ENCODE measurements at places on chromosomes 6 and 20. TPM values are rescaled to one million over a fixed set of nuclear protein-coding genes. Genes with fewer than 3 reads are reported as not detected.
A peak's percentile ranks its signal among the peaks of the same experiment; 100 is the strongest.

DNA sequence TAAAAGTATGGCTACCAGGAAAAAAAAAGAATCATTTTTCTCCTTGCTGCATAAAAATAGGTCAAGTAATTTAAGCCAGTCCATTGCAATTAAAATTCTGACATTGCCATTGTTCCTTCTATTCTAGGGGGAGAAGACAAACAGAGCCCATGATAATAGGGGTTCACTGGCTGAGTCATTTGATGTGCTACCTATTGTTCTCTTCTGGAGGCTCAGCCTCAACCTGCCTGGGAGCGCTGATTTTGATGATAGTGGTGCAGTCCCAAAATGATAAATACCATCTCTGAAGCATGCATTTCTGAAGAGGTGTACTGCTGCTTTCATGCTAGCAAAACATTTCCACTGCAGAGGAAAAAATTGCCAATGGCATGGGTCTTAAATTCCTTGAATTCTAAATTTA lies 5.8 kb downstream of the CITED2 start:
- no peak for DNase-seq

- DNase-seq: no peak
These were observed 103.1 kb upstream of the DOK5 start for GRCh38 chr20:54372313-54372712.

- DNase-seq: no peak
These were observed 384.8 kb downstream of the TFAP2B start for GRCh38 chr6:51203504-51203903.

DNA sequence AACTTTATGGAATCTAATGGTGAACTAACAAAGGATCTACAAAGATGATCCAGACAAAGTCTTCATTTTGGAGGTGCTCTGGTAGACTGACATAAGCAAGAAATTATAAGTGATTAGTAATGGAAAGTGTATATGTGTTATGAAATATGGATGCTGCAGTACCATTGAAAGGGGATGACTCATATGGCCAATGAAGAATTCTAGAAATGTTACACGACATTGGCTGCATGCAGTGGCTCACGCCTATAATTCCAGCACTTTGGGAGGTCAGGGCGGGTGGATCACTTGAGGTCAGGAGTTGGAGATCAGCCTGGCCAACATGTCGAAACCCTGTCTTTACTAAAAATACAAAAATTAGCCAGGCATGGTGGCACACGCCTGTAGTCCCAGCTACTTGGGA lies 23.5 kb downstream of the CFAP206 start:
- DNase-seq: no peak

DNA sequence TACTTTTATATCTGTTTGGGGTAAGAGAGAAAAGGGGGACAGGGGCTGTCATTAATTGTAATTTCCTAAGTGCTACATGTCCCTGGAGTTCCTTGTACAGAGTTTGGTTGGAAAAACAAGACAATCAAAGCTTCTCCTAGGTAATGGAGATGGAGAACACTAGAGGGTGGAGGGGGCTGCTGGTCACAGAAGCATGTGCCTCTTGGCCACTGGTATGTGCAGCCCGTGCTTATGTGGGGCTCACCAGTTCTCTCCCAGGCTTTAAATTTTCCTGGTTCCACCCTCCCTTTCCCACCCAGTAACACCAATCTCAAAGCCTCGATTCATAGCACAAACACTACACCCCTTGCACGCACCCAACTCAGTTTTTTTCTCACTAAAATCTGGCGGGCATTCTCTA lies 165.6 kb downstream of the SAMD5 start:
- no peak for DNase-seq

DNA sequence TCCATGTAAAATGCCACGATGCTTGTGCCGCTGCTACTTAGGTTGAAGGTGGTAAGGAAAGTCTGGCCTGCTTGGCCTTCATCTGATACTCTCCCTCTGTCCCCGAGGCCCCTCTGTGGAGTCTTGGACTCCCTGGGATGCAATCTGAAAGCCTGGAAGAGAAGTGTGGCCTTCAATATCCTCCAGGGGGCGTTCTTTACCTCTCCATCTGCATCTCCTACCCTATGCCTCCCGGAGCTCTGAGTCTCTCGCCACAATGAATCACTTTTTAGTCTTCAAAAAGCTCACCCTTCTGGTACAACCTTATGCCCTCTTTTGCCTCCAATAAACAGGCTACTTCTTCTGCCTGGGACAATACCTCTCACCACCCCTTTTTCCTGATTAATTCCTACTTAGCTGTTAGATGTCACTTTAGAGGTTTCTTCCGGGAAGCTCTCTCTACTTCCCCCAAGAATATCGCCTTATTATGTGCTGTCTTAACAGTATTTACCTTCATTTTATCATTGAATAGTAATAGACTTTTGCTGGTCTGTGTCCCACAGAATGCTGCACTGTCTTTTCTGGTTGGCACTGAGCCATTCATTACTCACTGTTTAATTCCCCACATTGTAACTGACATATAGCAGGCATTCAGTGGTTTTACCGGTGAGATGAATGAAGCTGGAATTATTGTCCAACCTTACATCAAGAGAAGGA lies 13.9 kb upstream of the ATG5 start:
- DNase-seq: peak; percentile 14

DNA sequence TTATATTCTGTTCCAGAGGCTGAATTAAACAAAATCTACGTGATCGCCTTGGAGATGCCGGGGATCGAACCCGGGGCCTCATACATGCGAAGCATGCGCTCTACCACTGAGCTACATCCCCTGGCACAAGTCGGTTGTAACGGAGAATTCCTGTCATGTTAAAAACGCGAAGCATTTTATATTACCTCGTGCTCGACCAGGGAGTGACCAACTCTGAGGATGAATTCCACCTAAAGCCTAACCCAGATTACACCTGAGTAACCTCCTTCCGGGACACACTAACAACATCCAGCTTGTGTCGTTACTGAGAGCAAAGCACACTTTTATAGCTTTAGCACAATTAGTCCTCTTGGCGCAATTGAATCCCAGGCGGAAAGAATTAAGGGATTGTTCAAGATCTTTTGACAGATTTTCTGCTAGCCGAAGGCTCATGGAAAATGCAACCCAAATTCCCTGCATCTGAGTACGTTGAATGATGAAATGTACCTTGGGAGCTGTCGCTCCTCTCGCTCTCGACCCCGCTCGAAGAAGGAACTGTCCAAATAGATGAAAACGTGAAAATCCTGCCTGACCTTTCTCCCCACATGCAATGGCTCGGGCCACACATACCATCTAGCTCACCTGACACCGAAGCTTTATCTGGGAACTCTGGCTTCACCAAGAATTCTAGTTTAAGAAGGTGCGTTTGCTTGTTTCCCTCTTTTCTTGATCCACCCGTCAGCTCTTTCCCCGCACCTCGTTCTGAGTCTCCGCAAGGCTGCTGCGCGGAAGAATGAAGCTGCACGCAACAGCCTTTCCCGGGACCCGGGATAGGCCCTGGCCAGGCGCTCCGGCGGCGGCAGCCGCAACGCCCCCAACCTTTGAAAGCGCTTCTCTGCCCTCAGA lies 148.3 kb downstream of the GPX5 start:
- DNase-seq: no peak

GRCh38 chr20:3995067-3995748 lies 20.1 kb downstream of the RNF24 start:
- DNase-seq: no peak

GRCh38 chr6:144415014-144415413 lies 129.9 kb downstream of the UTRN start:
- DNase-seq: no peak

Gene BPIFB2
- total RNA-seq: not detected

Gene TRIM31
- total RNA-seq: not detected
